ENCODE measurements at places on chromosomes 11 and 22. TPM values are rescaled to one million over a fixed set of nuclear protein-coding genes. Genes with fewer than 3 reads are reported as not detected.
A peak's percentile ranks its signal among the peaks of the same experiment; 100 is the strongest.

DNA sequence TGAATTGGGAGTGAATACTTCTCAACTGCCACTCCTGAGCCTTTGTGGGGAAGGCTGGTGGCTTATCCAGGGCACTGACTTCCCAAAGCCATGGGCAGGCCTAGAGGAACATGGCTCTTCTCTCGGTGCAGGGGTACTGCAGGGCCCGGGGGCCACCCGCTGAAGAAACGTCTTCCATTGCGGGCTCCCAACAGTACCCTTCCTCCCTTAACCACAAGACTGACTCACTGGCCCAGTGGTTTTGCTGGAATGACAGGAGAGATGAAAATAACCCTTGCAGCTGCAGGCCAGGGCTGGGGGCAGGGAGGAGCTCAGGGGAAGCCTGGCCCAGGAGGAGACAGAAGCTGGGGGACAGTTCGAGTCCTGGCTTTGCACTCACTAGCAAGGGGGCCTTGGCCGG, 13.5 kb downstream of the TXN2 start:
- peaks cover 18% of the 10 kb centered on the region for H3K4me1 ChIP-seq
- no peak overlapping the region for H3K4me3 ChIP-seq
- no peaks in the 10 kb centered on the region for H3K27me3 ChIP-seq
- H3K27ac ChIP-seq = peak overlapping the region; percentile 39

GRCh38 chr11:30758012-30758411, 171.9 kb upstream of the MPPED2 start:
- no peaks in the 10 kb centered on the region for H3K27me3 ChIP-seq
- DNase-seq = no peak
- no peaks in the 10 kb centered on the region for H3K4me1 ChIP-seq
- H3K4me3 ChIP-seq = no peak overlapping the region

DNA sequence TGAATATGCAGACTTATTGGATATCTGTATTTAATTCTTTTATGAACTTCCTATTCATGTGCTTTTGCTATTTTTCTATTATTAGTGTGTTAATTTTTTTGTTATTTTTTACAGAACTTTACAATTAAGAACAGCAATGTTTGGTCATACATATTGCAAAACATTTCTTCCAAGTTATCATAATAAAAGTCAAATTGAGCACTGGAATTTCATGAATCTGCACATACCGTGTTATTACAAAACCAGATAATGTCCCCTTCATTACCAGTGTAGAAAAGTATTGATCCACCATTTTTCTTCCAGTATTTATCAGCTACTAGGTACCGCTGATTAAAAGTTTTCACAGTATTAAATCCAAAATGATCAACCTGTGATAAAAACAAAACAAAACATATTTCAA, 40.5 kb downstream of the PRCP start:
- no peaks in the 10 kb centered on the region for H3K27me3 ChIP-seq
- no peak for DNase-seq
- no peaks in the 10 kb centered on the region for H3K4me1 ChIP-seq

DNA sequence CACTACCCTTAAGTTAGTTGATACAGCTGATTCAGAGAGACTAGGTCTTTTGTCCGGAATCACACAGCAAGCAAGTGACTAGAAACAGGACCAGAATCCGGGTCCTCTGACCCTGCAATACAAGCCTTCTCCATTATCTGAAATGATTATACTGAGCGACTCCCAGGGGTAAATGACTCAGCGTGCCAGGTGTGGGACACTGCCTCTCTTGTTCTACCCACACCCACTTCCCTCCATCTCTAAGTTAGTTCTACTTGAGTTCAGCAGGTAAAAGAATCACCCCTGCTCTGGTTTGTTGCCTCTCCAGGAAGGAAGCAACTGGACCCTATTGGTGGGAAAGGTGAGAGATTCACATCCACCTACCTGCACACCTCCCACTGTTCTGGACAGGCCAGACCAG, 156.9 kb downstream of the DBX1 start:
- H3K4me3 ChIP-seq = no peak overlapping the region
- no peak for DNase-seq
- no peaks in the 10 kb centered on the region for H3K27me3 ChIP-seq
- no peak overlapping the region for H3K27ac ChIP-seq
- H3K36me3 ChIP-seq = no peaks in the 10 kb centered on the region

DNA sequence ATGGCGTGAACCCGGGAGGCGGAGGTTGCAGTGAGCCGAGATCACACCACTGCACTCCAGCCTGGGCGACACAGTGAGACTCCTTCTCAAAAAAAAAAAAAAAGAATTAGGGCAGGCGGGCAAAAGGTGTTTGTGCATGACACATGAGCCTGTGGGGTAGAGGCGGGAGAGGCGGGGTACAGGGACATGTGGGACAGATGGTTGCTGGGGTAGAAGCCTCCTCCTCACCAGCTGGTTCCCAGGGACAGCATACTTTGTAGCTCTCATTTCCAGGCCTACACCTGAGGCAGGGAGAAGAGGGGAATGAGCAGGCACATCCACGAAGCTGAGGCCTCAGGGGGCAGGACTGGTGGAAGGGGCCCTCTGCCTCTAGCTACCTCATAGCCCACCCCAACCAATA, 23.7 kb downstream of the YWHAH start:
- H3K4me3 ChIP-seq = no peak overlapping the region
- no peak for DNase-seq
- H3K27me3 ChIP-seq = no peaks in the 10 kb centered on the region
- H3K36me3 ChIP-seq = no peaks in the 10 kb centered on the region
- H3K4me1 ChIP-seq = peaks cover 14% of the 10 kb centered on the region

GRCh38 chr11:117664897-117665296, 132.1 kb downstream of the DSCAML1 start:
- H3K4me1 ChIP-seq = no peaks in the 10 kb centered on the region
- H3K27ac ChIP-seq = no peak overlapping the region
- DNase-seq = no peak
- H3K4me3 ChIP-seq = no peak overlapping the region
- peaks cover 5% of the 10 kb centered on the region for H3K27me3 ChIP-seq
- no peaks in the 10 kb centered on the region for H3K36me3 ChIP-seq

DNA sequence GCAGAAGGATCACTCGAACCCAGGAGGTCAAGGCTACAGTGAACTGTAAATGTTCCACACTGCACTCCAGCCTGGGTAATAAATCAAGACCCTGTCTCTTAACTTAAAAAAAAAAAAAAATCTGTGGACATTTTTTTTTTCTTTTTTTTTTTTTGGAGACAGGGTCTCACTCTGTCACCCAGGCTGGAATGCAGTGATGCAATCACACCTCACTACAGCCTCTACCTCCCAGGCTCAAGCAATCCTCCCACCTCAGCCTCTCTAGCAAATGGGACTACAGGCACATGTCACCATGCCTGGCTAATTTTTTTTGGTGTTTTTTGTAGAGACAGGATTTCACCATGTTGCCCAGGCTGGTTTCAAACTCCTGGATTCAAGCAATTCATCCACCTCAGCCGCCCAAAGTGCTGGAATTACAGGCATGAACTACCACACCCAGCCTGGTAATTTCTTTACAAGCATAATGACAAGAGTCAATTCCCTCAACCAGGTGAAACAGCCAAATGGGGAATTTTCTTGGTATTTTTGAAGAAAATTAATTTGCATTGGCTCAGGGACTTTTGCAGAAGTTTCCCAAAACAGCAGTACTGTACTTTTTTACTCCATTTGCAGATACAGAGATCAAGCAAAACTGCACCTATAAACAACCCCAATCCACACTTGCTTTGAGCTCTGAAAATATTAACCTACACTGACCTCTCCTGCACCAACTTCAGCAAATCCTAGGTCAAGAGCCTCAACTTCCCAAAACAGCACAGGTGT, 44.0 kb downstream of the MRTFA start:
- DNase-seq = no peak
- H3K27ac ChIP-seq = no peak overlapping the region
- peaks cover 1% of the 10 kb centered on the region for H3K36me3 ChIP-seq
- no peak overlapping the region for H3K4me3 ChIP-seq

- DNase-seq = no peak
- no peaks in the 10 kb centered on the region for H3K27me3 ChIP-seq
- peak overlapping the region; percentile 93 for H3K4me3 ChIP-seq
- H3K36me3 ChIP-seq = peaks cover 31% of the 10 kb centered on the region
Observed at GRCh38 chr22:49827271-49827852, 311 bp downstream of the BRD1 start.

GRCh38 chr22:44309137-44309536, 3.6 kb downstream of the SHISAL1 start:
- no peak for DNase-seq
- H3K36me3 ChIP-seq = no peaks in the 10 kb centered on the region
- H3K27ac ChIP-seq = no peak overlapping the region
- H3K4me3 ChIP-seq = no peak overlapping the region
- peaks cover 7% of the 10 kb centered on the region for H3K4me1 ChIP-seq
- no peaks in the 10 kb centered on the region for H3K27me3 ChIP-seq

- no peak overlapping the region for H3K4me3 ChIP-seq
- H3K27ac ChIP-seq = no peak overlapping the region
- no peaks in the 10 kb centered on the region for H3K36me3 ChIP-seq
- DNase-seq = no peak
Observed at GRCh38 chr11:130776061-130776419, 140.2 kb downstream of the SNX19 start.

DNA sequence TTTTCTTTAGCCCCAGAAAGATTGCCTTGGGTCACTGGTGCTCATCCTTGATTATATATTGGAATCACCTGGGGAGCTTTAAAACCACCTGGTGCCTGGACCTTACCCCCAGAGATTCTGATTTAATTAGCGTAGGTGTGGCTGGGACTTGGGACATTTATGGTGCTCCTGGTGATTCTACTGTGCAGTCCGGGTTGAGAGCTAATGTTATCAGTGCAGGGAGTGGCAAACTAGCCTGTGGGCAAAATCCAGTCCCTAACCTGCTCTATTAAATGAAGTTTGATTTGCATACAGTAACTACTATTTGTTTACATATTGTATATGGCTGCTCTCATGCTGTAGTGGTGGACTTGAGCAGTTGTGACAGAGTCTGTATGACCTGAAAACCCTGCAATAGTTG, 134.0 kb upstream of the SORL1-AS1 start:
- no peak overlapping the region for H3K27ac ChIP-seq
- H3K4me1 ChIP-seq = peaks cover 14% of the 10 kb centered on the region
- no peak for DNase-seq
- H3K36me3 ChIP-seq = peaks cover 67% of the 10 kb centered on the region
- H3K27me3 ChIP-seq = no peaks in the 10 kb centered on the region
- H3K4me3 ChIP-seq = no peak overlapping the region

DNA sequence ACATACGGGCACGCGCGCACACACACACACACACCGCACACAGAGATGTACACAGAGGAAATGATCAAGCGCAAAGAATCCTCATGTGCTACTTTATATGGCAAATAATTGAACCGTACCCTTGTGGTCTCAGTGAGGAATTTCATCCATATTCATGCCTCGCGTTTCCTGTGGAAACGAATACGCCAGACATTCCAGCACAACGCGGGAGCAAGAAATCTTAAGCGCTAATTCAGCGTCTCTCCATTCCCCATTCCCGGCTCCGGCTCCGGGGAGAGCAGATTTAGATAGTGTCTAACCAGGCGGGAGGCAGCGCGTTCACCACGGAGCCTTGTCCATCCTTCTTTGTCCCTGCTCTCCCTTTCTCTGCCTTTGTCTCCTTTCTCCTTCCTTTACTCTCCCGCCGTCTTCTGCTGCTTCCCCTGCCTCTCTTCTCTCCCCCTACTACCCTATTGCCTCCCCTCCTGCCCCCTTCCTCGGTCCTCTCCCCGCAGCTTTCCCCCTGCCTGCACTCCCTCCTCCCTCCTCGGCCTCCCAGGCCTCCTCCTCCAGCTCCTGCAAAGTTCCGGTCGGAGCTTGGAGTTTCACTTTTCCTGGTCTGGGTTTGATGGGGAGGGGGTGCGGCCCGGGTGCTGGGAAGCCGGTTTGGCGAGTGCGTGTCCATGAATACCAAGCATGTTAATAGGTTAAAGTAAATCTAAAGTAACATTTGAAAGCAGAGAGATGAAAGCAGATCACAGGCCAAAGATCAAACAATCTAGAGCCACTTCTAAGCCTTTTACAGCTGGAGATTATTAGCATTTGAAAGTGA, 579.3 kb downstream of the BUD13 start:
- H3K36me3 ChIP-seq = no peaks in the 10 kb centered on the region
- H3K27ac ChIP-seq = no peak overlapping the region
- peaks cover 7% of the 10 kb centered on the region for H3K27me3 ChIP-seq

- H3K4me3 ChIP-seq = no peak overlapping the region
- no peaks in the 10 kb centered on the region for H3K4me1 ChIP-seq
- H3K27me3 ChIP-seq = no peaks in the 10 kb centered on the region
- DNase-seq = no peak
- peaks cover 51% of the 10 kb centered on the region for H3K36me3 ChIP-seq
Observed at GRCh38 chr22:29661336-29661735, 57.9 kb downstream of the NF2 start.

GRCh38 chr11:46229230-46229629, 48.2 kb upstream of the CREB3L1 start:
- H3K4me1 ChIP-seq = no peaks in the 10 kb centered on the region
- no peak overlapping the region for H3K27ac ChIP-seq
- no peaks in the 10 kb centered on the region for H3K36me3 ChIP-seq
- no peak for DNase-seq

- H3K27ac ChIP-seq = peak overlapping the region; percentile 98
- DNase-seq = no peak
- H3K36me3 ChIP-seq = no peaks in the 10 kb centered on the region
- H3K4me3 ChIP-seq = peak overlapping the region; percentile 90
- H3K27me3 ChIP-seq = no peaks in the 10 kb centered on the region
Observed at GRCh38 chr11:130314184-130314749, 450 bp downstream of the ZBTB44 start.

DNA sequence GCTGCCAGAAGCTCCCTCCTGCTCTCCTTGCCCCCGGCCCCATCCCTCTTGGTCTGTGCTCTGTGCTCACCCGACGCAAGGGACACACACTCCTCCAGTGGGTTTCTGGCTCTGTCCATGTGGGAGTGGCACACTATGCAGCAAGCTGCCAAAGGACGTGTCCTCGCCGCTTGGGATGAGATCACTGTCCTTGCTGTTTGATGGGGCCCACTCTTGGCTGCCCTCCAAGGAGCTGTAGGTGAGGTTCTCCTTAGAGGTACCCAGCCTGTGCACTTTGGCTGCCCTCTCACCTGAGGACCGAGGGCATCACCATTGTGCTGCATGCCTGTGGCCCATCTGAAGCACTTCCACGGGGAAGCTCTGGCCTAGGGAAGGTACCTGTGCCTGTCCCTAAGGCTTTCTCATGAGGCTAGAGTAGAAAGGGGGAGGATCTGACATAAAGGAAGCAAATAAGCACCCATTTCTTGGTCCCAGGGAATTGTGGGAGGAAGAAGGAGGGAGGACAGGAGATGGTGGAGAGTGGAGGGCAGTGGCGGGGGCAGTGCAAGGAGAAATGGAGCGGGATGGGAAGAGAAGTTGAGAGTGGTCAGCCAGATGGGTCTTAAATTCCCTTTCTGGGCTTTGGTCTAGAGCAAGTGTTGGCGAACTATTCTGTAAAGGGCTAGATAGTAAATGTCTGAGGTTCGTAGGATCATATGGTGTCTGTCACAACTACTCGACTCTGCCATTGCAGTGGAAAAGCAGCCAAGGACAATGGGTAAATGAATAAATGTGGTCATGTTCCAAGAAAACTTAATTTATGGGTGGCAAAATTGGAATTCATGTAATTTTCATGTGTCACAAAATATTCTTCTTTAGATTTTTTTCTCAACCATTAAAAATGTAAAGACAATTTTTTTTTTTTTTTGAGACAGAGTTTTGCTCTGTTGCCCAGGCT, 47.0 kb upstream of the AMPD3 start:
- H3K36me3 ChIP-seq = no peaks in the 10 kb centered on the region
- H3K4me3 ChIP-seq = no peak overlapping the region
- H3K4me1 ChIP-seq = peaks cover 14% of the 10 kb centered on the region
- DNase-seq = no peak

The DLG2 gene
- 6.6 TPM for total RNA-seq

The ME3 gene
- total RNA-seq = 10.1 TPM

The METTL15 gene
- 8.5 TPM for total RNA-seq

The MUC6 gene
- total RNA-seq = 0.19 TPM

The ZNF214 gene
- total RNA-seq = 0.57 TPM

The DNAJB7 gene
- total RNA-seq = not detected

The OR4A16 gene
- not detected for total RNA-seq

The HBG2 gene
- total RNA-seq = 5,270 TPM

The TENM4 gene
- total RNA-seq = 2.8 TPM

Measured in thymus (tissue), 14 donors.